ENCODE measurements at places on chromosomes 1 and 21.

DNA sequence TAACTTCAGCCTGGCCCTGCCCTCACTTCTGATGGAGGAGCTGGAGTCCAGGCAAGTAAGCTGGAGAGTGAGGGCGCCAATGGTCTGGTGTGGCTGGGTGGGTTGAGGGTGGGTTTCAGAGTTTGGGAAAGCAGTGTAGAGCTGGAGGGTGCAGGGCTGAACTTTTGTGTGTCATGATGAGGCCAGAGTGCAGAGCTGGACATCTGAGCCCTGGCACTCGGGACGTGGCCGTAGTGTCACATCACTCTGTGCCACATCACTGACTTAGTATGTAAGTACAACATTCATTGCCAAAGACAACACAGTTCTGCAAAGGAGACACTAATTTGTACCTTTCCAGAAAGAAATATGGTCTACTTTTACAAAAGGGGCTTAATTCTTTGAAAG lies 15.8 kb downstream of the SPATA46 start:
- peak; percentile 82 for DNase-seq

DNA sequence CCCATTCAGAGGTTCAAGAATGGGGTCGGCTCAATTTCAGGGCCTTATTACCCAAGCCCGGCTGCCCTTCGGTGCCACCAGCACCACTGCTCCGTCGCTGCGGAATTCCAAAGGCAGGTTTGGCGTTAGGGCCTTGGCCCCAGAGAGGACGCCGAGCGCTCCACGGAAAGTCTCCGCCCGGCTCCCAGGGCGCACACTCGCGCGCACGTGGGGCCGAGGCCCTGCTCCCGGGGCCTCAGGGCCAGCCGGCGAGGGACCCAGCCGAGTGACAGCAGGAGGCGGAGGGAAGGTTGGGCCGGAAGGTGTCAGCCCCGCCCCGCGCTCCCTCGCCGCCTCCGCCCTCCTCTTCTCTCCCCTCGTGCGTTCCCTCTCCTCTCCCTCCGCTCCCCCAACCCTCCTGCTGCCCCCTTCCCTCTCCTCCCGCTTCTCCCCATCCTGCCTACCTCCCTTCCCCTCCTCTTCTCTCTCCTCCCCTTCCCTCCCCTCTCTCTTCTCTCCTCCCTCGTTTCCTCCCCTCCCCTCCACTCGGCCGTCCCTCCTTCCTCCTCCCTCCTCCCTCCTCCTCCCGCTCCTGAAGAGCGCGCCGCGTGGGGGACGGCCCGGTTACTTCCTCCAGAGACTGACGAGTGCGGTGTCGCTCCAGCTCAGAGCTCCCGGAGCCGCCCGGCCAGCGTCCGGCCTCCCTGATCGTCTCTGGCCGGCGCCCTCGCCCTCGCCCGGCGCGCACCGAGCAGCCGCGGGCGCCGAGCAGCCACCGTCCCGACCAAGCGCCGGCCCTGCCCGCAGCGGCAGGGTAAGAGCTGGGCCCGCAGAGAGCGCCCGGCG lies at the start of gene ETS2:
TSS of gene ETS2 (plus strand) at position 602 of the 825 bp plus-strand sequence. CDS start 4,106 bp downstream, outside the sequence.
- DNase-seq, result peak; percentile 96

DNA sequence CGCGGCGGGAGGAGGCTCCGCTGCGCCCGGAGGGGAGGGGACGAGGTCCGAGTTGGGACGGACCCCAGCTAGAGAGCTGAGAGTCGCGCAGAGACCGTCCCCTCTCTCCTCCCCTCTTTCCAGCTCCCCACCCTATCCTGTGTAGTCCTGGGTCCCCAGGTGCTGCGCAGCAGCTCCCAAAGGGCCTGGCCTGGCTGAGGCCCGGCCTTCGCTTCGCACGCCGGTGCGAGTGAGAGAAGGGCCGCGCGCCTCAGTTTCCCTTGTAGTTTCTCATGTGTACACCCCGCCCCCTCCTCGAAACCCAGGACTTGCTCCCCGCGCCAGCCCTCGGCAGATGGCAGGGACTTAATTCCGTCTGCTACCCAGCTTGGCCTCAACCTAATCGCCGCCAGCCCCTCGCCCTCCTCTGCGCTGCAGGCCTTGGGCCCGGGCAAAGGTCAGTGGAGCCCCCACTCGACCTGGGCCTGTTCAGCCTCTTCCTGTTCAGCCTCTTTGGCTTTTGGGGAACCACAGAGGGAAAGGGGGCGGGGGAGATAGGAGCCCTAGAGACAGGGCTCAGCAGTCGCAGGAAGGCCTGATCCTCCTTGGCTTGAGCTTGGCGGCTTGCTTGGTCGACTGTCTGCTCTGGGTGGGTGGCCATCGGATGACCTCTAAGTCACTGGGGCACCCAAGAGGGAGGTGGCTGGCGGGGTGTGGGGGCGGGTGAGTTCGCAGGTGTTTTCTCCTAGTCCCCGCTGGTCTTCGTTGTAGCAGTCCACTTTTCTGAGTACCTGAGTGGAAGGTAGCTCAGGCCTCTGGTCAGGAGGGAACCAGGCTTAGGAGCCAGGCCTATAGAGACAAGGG lies 1.0 kb downstream of the ZNF687 start:
- DNase-seq, result peak; percentile 62

DNA sequence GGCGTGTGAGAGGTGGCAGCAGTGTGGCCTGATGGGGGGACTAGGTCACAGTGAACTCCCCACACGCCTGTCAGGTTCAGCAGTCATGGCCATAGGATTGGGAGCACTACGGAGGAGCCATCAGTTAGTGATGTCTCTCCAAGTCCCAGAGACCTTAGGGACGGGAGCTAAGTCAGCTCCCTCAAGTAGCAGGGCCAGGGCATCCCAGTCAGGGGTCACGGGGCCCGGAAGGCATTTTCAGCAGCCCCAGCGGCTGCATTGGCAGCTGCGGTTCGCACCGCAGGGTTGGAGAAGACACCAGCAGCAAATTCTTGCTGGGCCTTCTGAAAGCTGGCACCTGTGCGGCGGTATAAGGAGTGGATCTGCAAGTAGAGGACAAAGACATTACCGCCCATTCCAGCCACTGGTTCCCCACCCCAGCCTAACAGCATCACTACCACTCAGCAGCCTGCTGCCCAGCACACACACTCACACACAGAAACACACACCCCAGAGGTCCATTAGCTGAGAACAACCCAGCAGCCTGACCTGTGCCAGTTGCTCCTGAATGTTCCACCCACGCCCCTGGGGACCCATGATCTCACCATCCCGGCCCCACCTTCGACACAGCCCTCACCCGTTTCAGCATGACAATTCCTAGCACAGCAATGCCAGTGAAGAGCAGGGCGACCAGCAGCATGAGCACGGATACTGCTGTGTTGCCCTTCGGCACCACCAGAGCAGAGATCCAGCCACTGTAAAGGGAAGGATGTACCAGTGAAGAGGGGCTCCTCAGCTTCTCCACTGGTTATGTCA lies 972 bp upstream of the ENTREP3 start:
- no peak for DNase-seq

- no peak for DNase-seq
Measured at GRCh38 chr1:229105822-229106525, 164.9 kb upstream of the RAB4A start.

DNA sequence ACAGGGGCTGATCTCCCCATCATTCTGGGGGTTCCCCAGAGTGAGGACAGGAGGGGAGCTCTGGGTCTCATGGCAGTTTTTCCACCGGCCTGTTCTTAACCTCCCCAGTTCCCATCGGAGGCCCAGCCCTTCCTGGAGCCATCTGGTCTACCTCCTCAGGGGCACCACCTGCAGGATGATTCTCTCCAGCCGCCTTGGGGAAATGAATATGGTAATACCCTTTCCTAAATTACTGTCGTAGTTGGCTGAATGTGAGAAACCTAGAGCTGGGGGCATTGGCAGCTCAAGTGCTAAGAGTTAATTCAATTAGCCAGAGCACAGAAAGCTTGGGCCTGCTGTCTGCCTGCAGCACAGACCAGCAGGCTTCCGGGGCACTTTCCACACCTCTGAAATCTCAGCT lies 64.9 kb downstream of the TAS1R2 start:
- no peak for DNase-seq

- no peak for DNase-seq
Measured at GRCh38 chr1:205053296-205053695, 10.3 kb downstream of the CNTN2 start.

DNA sequence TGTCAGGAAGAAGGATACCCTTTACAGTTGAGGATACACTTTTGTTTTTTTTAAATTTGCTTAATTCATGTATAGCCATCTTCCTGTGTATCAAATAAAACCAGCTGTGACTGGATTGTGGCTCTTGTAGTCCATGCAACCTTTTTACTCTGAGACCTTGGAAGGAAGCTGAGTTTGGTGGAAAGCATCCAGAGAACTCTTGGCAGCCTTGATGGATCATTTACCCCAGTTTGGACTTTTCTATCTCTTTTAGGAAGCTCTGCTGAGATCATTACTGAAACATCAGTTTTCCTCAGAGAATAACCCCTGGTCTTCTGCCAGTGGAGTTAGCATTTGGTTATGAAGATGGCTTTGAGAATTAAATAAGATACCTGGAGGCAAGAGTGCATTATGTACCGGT lies 21.2 kb upstream of the APOBEC4 start:
- no peak for DNase-seq

- DNase-seq, result no peak
Measured at GRCh38 chr1:117555806-117556205, 50.0 kb upstream of the TENT5C start.

DNA sequence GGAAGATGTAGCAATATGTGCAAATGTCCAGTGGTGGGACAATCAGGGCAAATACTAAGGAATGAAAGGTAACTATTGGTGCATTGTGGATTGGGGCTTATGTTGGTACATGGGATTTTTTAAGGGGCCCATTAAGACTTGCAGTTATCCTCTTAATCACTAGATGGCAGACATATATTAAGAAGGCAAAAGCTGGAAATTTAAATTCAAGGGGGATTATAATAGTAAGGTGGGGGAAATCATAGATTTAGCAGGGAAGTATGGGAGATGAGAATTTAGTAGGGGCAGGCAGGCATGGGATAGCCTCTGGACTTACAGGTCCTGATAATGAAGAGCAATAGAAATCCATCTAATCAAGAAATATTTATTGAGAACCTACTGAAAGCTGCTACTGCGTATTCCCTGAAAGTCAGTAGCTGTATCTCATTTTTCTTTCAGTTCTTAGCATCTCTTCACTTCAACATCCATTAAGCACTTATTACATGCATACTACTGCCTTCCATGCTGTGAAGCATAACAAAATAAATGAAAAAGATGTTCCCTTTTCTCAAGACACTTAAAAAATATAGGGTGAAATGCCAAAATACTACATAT lies 251.8 kb downstream of the CRB1 start:
- DNase-seq, result no peak

DNA sequence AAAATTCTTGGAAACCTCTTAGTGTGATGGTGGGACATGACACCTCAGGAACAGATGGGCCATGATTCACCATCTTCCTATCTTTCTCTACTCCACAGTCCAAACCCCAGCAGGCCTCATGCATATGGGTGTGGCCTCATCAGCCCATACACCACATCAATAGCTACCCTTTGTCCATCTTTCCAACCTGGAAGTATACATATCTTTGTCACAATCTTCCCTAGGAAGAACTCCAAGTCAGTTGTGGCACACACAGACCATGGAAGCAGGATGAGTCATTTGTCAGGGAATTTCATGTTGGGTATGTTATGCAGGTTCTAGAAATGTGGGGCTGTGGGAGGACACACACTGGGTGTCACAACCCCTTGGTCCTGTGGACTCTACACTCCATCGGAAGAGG lies 30.5 kb upstream of the CLCA4 start:
- no peak for DNase-seq

DNA sequence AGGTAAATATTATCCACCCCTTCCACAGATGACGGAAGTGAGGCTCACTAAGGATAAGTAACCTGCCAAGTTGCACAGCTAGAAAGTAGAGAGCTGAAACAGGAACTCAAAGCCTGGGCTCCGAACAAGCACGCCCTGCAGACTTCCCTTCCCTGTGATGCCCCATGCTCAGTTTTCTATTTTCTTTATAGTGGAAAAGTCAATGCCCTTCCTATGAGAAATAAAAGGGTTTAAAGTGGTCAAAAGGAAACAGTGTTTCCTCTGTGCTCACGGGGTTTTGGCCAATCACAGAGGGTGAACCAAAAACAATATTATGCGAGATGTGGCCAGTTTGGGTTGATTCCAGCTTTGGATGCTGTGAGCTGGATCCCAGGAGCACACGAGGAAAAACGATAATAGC lies 44.5 kb downstream of the DDR2 start:
- no peak for DNase-seq

DNA sequence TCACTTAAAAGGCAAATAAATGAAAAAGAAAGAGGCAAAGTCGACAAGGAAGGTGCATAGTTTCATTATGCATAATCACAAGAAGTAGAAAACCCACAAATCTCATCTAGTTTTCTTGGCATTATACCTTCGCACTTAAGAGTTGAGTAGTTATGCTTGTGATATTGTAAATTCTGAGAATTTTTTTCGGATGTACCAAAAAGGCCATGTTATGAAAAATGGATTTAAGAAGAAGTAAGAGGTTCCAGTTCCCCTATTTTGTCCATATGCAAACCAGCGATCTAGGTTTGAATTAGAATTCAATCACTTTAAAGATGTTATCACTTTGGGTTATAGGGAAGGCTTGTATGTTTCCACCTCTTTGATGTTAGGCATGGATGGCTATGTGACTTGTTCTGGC lies 7.9 kb upstream of the ERICH3 start:
- DNase-seq, result no peak

DNA sequence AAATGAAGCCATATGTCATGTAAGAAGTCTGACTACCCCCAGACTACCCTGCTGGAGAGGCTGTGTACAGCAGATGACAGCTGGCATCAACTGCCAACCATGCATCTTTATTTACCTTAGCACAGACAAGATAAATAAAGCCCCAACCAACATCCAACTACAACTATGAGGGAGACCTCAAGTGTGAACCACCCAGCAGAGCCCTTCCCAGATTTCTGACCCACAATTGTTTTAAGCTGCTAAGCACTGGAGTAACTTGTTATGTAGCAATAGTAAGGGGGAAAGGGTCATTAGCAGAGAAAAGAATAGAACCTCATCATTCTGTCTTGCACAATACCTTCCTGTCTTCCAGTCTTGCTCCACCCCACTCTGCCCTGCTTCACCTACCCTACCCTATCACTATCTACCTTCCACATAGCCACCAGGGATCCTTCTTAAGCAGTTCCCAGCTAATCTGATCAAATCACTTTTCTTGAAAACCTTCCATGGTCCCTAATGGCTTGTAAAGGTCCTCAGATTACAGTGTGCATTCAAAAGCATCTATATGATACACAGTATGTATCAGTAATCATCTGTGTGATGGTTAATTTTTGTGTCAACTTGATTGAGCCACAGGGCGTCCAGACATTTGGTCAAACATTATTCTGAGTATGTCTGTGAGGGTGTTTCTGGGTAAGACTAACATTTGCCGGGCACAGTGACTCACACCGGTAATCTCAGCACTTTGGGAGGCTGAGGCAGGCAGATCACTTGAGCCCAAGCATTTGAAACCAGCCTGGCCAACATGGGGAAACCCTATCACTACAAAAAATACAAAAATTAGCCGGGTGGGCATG lies 19.6 kb upstream of the RBM15 start:
- no peak for DNase-seq

GRCh38 chr1:218425647-218426342 lies 80.7 kb downstream of the TGFB2 start:
- no peak for DNase-seq

DNA sequence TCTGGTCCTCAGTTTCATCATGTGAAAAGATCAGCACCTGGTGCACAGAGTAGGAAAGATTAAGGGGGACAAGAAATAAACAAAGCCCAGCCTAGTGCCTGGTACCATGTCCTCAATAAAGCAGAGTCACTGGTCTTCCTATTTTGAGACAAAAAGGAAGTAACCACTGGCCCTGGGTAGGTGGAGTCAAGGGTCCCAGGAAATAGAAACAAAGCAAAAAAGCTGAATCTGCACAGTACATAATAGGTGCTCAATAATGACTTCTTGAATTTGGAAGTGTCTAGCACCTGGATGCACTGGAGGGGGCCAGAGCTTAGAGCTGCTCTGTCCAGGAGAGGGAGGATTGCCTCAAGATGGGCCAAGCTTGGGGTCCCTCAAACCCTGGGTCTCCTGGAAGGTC lies 1.9 kb upstream of the EPHB2 start:
- no peak for DNase-seq
